ENCODE measurements at places on chromosomes 7 and 10.
A peak's percentile ranks its signal among the peaks of the same experiment; 100 is the strongest.

DNA sequence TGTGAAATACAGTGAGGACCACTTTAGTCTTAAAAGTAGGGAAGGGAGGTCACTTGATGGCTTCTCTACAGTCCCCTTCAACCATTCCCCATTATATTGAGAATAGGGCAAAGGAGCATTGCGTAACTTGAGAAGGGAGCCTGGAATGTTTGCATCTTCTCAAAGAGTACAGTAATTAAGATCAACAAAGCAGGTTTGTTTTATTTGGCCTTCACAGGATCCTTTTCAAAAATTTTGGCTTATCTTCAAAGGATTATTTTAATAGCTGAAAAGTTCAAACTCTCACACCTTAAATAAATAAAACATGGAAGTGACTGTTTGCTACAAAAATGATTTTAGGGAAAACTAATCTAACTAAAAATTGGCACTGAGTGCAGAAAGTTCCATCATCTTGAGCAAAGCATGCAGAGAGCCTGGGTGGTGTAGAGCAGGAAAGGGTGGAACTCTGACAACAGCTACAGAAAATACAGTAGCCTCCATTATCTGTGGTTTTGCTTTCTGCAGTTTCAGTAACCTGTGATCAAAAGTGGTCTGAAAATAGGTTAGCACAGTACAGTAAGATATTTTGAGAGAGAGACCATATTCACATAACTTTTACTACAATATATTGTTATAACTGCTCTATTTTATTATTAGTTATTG, 214.0 kb downstream of the MDFIC start:
- no peak for DNase-seq

DNA sequence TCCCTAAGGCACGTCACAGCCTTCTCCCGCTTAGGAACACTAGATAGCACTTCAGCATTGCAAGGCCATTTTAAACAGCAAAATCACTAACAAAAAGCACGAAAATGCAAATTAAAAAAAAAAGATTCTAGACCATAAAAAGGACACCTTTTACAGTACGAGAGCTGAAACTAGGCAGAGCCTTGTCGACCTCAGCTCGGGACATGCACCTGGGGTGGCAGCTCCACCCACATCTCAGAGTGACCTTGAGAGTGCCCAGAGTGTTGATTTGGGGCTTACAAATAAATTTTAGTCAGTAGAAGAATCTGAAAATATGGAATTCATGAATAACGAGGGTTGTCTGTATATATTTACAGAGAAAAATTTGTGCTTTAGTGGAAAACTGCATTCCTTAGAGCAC, 1.1 kb downstream of the MRPS24 start:
- no peak for DNase-seq

DNA sequence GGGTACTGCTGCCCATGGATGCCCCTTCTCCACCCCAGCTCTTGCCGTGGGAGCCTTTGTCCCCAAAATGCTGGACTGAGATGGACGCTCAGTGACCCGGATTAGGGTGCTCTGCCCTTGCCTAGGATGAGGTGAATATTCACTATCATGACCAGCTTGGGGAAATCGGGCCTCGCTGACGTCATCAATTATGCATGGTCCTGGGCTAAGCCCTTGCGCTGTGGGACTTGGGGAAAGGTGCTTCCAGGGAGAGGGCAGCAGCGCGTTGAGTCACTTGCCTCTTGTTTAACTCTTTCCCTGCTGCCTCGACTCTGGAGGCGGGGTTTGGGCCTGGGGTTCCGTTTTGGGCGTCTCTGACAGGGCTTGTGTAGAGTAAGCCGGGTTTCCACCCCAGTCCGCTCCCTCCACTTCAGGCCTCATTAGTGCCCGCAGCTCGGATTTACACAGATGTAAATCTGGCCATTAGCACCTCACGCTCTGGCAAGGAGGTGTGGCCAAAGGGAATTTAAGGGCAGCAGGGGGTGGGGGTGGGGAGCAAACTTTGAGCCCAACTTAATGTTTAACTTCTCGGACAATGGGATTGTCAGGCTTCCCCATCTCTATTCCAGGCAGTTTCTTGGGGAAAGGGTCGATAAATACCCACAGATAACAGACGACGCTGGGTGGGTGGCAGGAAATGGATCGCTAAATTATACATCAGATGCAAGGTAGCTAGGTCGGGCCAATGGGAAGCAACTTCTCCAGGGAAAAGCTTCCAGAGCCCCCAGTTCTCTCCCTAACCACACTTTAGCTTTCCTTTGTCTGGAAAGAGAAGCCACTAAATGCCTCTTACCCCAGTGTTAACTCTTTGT, 51.3 kb upstream of the TCF7L2 start:
- peak; percentile 7 for DNase-seq

DNA sequence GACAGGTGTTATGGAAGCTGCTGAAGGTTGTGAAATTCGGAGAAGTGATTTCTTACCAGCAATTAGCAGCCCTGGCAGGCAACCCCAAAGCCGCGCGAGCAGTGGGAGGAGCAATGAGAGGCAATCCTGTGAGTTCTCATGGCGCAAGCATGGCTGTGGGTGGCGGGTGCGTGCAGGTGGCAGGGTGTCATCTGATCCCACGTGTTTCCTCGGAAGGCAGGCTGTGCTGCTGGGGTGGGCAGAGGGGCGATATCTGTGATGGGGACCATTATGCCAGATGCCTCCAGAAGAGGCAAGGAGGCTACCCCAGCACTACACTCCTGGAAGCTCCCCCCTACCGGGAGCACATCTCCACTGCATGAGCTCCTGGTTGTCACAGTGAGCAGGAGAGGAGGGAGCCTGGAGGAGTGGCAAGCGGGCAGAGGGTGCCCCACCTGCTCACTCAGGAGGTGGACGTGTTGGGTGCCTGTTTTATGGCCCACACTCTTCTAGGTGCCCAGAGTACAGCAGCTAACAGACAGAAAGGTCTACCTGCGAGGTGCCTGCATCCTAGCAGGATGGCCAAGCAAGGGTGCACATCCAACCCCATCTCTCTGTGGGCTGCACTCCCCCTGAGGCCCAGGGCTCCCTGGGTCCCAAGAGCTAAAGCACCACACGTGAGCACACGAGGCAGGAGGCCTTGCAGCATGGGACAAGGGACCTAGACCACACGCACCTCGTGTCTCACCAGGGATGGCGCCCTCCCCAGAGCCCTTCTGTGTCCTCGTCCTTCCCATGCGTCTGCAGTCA, 204.7 kb downstream of the EBF3 start:
- DNase-seq, result no peak

- DNase-seq, result peak; percentile 24
These were observed 2.0 kb upstream of the HEPACAM2 start for GRCh38 chr7:93228302-93228701.

DNA sequence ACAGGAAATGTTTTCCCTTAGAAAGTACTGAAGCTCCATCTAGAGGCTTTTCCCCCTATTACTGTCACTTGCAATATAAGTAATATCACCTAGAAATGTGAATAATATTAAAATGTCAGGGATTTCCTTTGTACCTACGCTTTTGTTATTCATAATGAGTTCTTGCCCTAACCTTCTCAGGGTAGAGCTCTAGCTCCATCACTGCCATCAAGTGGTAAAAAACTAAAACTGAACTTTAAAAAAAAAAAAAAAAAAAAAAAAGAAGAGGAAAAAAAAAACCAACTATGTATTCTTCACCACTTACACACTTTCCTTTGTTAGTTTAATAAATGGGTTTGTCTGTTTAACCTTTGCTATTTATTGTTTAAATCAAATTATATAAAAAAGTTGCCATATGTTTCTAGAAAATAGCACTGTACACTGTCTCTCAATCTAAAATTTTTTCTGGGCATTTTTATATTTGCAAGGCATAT, 49.9 kb downstream of the DNAJC1 start:
- peak; percentile 20 for DNase-seq

DNA sequence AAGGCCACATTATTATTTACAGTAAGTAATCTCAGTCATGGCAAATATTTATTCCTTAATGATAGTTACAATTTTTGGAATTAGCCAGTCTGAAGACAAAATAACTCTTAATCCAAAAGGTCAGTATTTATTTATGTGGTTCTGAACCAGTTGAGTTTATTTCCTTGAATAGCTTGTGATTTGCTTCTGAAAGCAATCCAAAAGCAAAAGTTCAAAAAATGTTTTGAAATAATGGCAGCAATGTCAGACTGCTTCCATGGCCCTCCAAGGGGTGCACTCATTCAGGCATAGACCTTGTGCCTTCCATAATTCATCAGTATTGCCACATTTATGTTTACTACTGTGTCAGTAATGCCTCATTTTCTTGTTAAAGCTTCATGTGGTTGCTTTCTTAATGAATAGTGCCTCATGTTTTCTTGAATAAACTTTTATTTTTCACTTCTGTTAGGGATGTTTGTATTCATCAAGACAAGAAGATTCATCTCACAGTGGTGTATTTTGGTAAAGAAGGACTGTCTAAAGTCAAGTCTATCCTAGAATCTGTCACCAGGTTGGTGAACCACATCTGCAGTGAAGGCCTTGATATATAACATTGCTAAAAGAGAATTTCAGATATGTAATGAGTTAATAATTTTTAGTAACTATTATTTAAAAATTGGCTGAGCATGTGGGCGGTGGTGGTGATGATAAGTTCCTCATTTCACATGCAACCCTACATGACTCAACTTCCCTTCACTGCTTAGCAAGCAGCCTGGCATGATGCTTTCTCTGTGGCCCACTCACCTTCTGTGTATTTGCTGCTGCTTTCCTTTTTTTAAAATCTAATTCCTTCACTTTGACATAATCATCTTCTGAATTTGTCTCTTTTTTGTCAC, 22.0 kb downstream of the CSGALNACT2 start:
- DNase-seq, result peak; percentile 33

- peak; percentile 28 for DNase-seq
These were observed 26.0 kb upstream of the ITGA8 start for GRCh38 chr10:15745751-15746150.

DNA sequence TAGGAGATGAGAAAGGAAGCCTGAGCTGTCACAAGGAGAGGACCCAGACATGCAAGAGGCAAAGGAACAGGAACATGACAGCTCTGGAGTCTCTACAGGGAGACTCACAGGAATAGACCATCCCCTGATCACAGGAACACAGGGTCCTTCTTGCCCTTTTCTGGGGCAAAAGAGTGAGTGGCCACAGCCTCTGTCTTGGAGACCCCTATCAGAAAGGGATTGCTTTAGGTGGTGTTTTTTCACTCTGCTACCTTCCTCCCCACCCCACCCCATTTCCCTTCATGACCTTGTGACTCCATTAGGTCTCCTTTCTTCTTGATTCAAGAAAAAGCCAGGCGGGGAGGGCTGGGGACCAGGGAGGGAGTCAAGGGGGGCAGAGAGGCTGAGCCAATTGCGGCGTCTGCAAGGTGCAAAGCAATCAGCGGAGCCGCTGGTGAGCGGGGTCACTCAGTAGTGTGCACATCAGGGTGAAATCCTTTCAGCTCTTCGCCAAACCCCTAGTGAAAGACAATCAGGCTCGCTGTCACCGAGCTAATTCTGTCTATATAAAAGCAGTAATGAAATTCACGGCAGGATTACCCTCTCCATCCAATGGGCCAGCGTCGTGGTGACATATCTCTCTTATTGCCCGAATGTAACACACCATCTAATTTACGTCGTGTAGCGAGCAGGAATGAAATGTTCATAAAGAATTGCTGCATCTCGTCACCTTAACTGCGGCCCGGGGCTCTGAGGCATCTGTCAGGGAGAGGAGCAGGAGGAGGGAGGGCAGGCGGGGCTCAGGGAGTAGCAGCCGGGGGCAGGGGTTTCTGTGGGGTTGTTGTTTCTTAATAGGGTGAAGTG, 31.5 kb upstream of the BTRC start:
- DNase-seq, result no peak

GRCh38 chr7:55439627-55440026, 74.5 kb downstream of the LANCL2 start:
- DNase-seq, result peak; percentile 24

GRCh38 chr7:8386926-8387550, 46.4 kb upstream of the NXPH1 start:
- DNase-seq, result no peak

DNA sequence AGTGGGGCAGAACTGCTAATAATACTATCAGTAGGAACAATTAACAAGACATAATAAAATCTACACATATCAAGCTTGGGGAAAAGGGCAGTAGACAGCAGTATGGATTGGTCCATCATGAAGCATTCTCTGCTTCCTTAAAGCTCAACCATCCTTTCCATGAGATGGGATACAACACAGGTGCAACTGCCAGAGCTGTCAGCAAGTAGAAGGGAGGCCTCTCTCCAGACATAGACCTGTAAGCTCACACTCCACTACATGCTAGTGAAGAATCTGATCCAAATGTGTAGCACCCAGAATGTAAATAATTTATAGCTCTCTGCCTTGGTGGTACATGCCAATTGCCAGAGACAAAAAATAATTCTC, 41.5 kb upstream of the ANAPC16 start:
- no peak for DNase-seq

DNA sequence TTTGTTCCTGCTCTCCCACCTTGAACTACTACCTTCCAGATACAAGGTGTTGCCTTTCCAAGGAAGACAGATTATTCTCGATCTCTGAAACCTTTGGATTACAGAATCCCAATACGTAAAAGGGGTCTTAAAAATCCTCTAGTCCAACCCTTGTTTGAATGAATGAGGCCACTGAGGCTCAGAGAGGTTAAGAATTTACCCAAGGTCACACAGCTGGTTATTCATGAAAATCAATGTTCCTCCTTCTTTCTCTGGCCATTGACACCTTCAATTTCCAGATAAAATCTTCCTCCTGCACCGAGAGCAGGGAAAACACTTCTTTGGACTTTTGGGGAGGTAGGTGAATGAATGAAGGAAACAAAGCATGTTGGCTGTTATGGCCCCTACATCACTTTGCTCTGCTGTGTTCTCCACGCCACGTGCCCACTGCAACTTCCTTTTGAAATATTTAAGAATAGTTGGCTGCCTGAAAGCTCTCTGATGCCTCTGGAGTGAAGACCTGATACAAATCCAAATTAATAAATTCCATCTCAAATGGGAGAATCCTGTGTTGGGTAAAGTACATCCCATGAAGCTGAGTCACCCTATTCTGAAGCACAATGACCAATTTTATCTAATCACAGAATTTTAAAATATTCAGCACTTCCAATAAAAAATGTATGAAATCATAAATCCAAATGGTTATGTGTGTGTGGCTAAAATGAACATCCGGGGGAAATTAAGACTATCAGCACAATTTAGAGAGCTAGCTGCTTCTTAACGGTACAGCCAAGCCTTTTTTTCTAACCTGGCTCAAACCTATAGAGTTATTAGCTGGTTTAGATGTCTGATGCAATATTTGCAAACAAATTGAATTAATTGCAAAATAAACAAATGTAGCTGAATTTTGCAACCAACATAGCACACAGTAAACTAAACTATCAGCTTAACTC, 7.3 kb downstream of the SVIL start:
- DNase-seq, result peak; percentile 49

GRCh38 chr7:70681469-70682350, 450.2 kb upstream of the GALNT17 start:
- no peak for DNase-seq
